ENCODE measurements at places on chromosomes 4 and X.

DNA sequence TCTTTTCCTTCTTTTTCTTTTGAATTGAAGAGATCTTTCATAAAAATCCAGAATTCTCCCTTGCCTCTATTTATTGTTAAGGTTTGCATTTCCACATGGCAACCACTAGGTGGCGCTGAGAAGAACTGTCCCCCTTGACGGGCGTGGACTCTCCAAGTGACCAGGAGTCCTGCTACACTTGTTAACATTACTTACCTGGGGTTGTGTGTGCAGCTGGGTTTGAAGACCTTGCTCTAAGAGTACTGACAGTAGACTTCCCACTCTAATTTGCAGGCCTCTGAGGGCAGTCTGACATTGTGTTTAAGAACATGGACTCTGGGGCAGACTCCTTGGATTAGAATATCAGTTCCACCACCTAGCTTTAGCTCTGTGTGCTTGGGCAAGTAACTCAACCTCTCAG, 52.8 kb downstream of the GPRIN3 start:
- no peak for DNase-seq

GRCh38 chr4:132227151-132227856, 921.8 kb upstream of the PCDH10 start:
- DNase-seq = no peak

- DNase-seq = no peak
These were observed 43.0 kb downstream of the CXCL1 start for GRCh38 chr4:73912191-73912590.

DNA sequence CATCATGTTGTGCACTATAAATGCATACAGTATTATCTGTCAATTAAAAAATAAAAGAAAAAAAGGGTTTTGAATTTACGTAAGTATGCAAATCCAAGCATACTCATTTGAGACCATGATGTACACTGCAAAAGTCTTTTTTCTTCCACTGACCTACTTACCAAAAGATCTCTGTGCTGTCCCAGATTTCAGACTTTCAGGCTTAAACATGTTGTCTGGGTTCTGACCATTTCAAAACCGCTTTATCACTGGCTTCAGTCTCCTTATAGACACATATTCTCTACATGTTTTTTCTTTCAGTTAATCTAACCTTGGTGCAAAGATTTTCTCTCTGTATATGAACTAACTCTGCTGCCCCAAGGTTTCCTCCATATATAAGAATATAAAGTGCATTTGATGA, 58.6 kb upstream of the CXCL8 start:
- DNase-seq = no peak
